Eye (tissue), 1 donor: ENCODE measurements at places on chromosomes 12 and 14.

DNA sequence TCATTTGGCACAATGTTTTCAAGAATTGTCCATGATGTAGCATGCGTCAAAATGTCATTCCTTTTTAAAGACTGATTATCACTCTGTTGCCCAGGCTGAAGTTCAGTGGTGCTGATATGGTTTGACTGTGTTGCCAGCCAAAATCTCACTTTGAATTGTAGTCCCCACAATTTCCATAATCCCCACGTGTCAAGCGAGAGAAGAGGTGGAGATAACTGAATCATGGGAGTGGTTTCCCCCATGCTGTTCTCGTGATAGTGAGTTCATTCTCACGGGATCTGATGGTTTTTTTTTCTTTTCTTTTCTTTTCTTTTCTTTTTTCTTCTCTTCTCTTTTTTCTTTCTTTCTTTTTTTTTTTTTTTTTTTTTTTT lies 21.8 kb upstream of the LRRK2 start:
- DNase-seq, result no peak

DNA sequence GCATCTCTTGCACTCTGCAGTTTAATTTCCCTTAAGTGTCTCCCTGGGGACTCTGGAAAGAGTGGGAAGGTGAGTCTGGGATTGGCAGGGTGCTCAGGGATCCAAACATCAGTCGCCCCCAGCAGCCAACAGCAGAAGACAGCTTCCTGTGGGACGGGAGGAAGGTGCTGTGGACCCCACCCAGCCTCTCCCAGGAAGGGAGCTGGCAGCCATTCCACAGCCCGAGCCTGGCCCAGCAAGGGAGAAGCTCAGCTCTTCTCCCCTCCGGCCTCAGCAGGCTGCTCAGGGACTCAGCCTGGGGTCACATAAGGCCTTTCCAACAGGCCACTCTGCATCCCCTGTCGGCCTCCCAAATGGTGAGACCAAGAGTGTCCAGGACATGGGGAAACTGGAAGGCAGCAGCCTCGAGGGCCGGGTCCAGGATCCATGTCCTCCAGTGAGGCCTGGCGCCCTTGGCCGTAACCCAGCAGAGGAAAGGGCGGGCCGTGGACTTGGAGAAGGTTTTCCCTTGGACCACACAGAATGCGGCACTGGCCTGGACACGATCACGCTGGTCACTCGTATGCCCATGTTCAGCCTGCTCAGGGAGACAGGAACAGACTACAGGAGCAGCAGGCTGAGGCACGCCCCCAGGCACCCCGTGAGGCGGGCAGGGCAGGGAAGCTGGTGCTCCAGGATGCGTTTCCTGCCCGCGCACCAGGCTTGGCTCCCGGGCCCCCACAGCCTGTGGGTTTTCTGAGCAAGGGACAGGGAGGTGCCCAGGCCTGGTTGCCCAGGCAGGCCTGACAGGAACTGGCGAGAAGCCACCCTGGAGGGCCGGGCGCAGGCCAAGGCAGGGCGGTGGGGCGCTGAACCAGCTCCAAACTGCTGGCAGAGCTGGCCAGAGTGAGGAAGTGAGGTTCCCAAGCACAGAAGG lies 3.5 kb downstream of the XRCC3 start:
- DNase-seq, result no peak

DNA sequence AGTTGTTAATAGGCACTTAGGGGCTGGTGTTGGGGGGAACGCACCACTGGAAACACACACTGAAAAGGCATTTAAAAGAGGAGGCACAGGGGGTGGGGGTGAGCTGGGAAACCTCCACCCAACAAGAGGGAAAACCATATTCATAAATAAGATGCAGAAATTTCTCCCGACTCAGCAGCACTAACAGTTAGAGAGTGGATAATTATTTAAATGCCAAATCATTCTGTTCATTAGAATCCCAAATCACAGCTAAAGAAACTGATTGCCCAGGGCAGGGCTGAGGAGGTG lies 60.7 kb upstream of the FAM222A start:
- DNase-seq, result no peak

DNA sequence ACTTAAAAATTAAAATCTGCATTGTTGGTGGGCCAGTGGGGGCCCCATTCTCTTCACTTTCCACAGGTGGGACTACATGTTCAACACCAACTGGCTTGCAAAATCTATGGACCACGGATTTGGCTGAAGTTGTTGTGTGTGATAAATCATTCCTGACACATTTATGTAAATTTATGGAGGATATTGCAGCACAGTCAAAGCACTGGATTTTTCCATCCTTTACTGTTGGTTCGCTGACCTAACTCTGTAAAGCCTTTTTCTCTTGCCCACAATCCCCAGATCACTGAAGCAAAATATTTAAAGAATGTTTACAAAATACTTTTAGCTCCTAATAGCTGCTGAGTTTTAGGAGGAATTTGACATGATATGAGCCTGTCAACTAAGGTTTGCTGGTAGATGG lies 219.7 kb upstream of the PRICKLE1 start:
- DNase-seq, result no peak

DNA sequence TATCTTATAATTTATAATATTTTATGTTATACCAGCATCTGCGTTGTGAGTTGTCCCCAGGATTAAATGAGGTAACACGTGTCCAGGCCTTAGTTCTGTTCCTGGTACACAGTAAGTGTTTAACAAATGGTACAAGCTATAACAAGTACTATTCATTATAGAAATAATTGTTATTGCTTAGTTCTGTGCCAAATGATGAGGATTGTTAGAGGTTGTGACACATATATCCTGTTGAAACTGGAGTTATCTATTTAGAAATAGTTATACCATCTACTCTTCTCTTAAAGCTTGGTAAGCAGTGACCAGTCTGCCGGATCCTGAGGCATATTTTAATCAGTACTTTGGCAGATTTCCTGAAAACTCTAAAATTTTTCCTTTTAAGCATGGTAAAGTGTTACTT lies 1066.5 kb downstream of the TMTC2 start:
- no peak for DNase-seq

DNA sequence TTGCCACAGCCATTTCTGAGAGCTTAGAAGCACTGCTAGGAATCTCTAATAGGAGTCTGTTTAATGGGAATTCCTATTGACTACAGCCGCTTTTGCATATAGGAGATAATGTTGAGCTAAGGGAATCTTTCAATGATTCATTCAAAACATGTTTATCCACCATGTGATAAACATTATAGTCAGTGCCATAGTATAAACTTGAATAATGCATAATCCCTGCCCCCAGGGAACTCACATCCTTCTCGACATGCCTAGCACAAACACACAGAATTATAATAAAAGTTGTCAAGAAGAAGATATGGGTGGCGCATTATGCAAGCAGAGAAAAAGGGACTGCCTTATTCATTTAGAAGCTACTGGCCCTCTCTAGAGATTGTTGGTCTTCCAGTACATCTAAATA lies 248.0 kb downstream of the DAD1 start:
- no peak for DNase-seq

DNA sequence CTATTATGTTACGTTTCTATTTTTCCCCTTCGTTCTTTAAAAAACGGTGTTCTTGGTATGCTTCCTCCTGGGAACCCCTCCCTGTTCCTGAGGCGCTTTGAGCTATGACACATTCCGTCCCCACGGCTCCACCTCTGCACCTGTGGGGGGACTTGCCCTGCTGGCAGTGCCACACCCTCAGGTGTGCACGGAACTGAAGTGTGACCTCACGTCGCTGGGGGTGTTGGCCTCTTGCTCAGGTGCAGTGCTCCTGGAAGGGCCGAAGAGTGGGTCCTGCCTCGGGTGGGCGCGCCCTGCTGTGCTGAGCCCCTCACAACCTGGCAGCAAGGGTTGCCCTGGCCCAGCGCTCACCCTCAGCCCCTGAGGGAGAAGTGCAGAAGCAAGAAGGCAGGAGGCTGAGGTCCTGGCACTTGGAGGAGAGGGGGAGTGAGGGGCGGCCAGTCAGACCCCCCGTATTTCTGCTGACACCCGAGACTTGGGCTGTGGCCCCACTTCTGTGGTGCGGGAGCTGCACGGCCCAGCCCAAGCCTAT lies 4.9 kb downstream of the AMN start:
- DNase-seq, result no peak

DNA sequence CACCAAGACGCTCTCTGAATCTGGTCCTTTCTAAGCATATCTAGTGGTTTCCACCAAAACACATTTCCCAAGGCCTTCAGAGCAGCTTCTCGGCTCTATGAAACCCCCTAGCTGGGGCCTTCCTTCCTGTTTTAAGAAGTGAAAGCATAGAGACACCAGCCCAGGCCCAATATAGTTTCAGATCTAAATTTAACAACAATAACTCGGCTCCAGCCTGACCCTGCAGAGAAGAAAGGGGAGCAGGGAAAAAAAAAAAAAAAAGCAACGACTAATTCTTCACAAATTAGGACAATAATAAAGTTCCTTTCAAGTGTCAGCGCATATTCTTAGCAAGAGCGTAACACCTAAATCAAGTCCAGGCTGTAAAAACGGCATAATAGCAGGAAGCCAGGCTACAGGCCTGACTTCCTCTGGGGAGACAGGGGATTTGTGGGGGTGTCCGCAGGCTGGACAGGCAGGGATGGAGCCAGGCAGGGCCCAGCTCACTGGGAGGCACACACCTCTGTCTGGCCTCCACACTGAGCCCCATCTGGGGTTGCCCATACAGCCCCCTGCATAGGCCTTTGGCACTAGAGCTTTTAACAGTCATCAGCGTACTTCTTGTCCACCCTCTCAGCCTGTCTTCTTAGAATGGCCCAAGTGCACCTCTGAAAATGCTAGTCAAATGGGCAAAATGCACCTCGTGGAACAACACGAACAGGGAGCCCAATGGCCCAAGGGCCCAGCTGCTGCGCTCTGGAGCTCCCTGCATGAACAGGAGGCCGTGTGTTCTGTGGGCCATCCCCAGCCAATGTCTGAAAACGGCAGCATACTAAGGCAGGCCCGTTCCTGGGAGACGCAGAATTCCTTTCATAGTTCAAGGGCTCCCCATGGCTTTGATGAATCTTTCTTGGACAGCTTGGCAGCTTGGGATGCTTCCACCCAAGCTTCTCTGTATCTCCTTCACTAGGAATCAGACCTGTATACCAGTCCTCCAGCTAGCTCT lies 772.9 kb downstream of the MED13L start:
- DNase-seq, result no peak

GRCh38 chr14:46769292-46769691 lies 117.7 kb upstream of the RPL10L start:
- DNase-seq, result no peak

DNA sequence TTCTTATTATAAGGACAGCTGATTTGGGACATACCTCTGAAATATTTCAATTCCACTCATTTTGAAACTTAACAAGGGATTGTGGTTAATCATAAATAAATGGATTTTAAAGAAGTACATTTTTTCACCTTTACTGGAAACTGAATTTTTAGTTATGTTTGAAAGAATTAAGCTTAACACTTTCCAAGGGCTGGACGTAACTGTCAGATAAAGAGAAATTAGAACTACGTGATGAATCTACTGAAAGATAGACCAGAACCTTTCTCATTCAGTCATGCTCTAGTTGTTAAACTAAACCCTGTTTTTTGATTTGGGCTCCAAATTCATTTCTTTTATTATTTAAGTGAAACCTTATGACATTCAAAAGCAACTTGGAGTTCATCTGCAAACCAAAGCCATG lies 1892.1 kb upstream of the SEL1L start:
- DNase-seq, result no peak

DNA sequence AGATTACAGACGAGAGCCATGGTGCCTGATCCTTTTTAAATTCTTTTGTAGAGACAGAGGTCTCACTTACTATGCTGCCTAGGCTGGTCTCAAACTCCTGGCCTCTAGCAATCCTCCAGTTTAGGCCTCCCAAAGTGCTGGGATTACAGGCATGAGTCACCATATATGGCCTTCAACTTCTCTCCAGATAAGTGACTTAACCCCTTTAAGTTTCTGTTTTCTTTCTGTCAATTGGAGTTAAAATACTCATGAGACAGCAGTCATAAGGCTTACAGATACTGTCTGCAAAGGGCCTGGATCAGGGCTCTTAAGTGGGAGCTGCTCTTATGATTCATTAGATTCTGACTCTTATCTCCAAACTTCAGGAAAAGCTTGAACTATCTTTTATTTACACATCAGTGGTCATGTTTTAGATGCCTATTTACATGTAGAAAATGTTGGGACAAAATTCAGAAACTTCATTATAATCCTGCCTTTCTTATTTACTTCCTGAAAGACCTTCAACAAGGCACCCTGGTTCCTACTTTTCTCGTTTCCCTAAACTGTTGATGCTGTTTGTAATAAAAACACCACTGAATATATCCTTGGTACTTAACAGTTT lies 271.5 kb upstream of the TBX3 start:
- DNase-seq, result no peak

- no peak for DNase-seq
Observed at GRCh38 chr12:12159988-12160387, 89.2 kb downstream of the BCL2L14 start.

DNA sequence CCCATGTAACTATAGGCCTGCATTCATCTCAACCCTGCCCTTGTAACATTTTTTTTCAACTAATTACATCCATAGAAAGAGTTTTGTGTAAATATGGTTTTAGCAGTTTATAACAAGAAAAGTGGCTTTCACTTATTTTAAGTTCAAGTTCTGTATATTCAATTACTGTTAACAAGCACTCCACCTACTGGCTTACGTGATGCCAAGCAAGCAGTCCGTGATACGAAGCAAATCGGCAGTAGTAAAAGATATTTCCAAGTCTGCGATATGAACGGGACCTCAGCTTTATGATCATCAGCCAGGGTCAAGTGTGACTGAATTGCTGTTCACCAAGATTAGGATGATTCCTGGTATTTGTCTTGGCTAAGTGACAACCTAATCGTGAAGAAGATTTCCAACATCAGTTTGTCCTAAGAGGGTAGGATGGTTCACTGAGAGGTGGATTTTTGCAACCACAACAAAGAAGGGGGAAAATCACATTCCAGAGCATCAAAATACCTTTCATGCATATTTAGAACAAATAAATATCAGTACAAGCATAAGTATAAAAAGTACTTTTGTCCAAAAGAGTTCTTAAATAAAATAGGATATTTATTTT lies 456.2 kb downstream of the FOXG1 start:
- DNase-seq, result peak; percentile 70

GRCh38 chr12:124742678-124743077 lies 121.0 kb downstream of the SCARB1 start:
- no peak for DNase-seq
